ENCODE measurements at places on chromosomes 1 and 21.

DNA sequence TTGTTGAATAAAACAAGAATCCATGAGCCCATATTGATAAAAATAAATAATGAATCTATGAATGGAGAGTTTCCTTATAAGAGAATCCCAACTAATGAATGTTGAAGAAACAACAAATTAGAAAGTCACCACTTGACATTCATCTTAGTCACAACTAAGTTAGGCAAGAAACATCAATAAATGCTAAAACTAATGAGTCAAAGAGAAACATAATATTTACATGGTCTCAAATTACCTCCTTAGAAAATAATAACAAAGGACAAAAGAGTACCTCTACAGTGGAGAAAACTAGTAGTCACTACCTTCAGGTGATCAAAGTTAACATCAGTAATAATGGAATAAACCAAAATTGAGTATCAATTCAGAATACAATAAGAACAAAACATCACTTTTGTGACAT lies 93.5 kb downstream of the AKT3 start:
- DNase-seq, result no peak

GRCh38 chr1:36225283-36225899 lies 1.1 kb downstream of the THRAP3 start:
- no peak for DNase-seq

DNA sequence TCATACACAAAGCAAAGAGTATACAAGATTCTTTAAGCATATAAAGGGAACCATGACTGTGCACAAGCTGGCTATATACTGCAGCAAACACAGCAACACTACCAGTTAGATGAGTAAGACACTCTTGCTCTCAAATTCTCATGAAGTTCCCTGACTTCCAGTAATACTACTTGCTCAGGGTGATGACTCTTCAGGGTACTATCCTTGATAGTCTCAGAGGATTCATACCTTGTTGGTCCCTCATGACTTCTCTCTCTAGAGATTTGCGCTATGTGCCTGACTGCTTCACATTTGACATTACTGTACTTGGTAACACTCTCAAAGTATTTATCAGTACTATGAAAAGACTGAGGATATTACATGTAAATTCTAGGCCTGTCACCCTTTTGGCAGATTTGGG lies 159.8 kb upstream of the ZRANB2 start:
- DNase-seq, result no peak

DNA sequence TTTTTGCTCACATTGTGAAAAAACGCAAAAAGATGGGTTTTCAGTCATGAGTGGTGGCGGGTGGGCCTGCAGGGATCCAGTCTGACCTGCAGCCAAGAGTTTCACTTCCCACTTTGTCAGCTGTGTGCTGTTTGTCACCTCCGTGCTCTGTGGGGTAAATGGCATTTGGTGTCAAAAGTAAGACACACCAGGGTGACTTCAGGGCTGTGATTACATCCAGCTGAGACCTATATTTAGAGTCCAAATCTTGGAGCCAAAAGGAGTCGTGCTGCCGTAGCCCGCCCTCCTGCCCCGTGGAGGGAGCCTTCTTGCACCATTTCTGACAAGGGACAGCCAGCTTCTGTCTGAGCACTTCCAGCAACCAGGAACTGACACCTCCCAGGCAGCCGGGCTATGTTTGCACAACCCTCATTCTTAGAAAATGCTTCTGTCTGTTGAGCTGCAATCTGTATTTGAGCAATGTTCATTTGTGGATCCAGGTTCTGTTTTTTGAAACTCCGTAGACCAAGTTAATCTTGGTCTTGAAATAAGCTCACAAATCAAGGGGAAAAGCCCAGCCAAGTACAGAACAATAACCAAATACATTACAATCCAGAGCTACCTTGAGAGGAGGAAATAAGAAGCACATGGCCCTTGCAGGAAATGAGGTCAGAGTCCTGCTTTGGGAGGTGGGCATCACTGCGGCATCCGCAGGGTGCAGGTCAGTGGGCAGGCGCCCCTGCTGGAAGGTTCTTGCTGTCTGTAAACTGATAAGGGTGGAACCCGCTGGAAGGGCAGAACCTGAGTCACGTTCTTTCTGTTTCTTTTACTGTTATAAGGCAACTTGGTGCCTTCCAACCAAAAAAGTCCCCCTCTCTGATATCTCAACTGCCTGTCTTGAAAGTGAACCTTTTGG lies 14.4 kb downstream of the ABCG1 start:
- peak; percentile 93 for DNase-seq

GRCh38 chr1:29639741-29640427 lies 403.6 kb downstream of the PTPRU start:
- no peak for DNase-seq

GRCh38 chr1:77976433-77977076 lies 2.3 kb downstream of the FUBP1 start:
- peak; percentile 26 for DNase-seq

- no peak for DNase-seq
Observed at GRCh38 chr1:20725189-20726117, 7.0 kb downstream of the SH2D5 start.

DNA sequence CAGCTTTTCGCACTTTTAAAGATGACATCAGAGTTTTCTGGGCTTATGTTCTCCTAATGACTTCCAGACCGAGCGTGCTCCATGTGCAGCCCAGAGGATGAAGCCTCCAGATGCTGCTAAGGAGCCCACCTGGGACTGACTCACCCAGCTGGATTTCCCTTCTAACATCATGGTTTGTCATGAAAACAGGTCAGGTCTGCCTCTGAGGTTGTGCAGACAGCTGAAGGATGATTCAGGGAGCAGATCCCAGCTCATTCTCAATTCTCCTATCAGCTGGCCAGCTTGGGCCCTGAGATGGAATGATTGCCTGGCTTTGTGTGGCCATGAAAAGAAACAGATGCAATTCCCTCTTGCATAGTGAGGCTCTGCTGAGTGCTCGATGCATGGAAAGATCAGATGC lies 123.9 kb upstream of the DUSP10 start:
- no peak for DNase-seq

DNA sequence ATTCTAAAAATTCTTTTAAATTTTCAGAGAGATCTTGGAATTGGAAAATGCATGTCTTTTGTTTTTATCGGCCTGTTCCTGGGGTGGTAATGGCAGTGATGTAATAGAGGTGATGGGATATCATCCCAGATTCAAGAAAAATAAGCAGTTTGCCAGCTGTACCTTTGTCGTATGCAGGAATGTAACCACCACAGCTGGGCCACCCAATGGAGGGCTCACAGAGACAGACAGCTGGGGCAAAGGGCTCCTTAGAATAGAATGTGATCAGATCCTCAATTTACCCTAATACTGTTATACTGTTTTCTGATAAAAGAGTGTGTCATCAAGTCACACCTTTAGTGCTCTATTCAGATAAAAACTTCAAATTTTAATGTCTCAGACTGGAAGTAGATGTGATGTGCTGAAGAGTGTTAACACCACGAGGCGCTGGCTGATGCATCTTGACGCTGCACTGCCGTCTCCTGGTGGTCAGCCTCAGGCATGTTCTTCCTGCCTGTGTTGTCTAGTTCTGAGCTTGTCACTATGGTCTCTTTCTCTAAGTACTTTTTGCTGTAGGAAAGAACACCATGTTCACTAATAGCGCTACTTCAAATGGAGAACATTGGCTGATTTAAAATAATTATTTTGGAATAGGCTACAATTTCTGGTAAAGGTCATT lies 78.8 kb downstream of the C1orf21 start:
- DNase-seq, result no peak

GRCh38 chr1:24175033-24175755 lies 11.9 kb downstream of the IFNLR1 start:
- no peak for DNase-seq

DNA sequence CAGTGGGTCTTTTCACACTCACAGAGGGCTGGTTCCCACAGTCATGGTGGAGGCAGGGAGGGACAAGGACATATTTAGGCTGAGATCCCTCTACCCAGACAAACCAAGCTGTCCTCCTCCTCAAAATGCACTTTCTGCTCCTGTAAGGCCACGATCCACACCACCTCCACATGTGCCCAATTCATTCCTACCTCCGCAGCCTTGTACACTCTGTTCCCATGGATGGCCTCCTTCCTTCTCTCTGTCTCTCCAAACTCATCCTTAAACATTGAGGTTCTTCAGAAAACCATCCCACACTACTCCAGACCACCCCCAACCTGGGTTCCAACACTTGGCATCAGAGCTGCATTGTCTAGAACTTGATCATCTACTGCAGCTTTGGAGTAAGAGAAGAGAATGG lies 404.3 kb upstream of the BEND5 start:
- DNase-seq, result no peak

- DNase-seq, result no peak
Observed at GRCh38 chr1:85584264-85584781, 3.8 kb downstream of the CCN1 start.

- no peak for DNase-seq
Observed at GRCh38 chr1:194300340-194300739, 1113.9 kb upstream of the B3GALT2 start.

DNA sequence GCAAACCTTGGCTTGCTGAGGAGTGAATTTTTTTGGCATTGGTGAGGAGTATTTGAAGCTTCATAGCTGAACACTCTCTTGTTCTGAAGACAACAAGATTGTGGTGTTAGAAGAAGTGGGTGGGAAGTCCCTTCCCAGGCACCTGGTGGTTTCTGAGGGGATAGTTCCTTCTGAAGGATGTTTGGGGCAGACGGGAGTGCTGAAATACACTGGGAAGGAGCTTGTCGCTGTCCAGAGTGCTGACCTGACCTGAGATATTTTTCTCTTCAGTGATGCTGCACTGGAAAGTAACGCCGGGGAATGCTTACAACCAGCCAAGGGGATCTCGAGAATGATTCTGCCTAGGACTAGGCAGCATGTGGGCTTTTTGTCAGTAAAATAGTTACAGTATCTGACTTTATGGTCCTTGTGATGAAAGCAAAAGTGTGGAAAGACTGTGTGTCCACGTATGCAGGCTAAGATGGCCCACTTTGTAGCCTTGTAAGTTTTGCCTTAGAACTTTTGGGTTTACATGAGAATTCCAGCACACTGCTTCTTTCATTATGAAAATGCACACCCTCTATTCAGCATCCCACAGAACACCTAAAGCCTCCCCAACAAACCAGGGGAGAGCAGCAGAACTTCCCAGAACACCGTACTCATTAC lies 33.1 kb upstream of the NFASC start:
- DNase-seq, result peak; percentile 56

GRCh38 chr1:79037085-79037484 lies 30.6 kb upstream of the ADGRL4 start:
- DNase-seq, result no peak

DNA sequence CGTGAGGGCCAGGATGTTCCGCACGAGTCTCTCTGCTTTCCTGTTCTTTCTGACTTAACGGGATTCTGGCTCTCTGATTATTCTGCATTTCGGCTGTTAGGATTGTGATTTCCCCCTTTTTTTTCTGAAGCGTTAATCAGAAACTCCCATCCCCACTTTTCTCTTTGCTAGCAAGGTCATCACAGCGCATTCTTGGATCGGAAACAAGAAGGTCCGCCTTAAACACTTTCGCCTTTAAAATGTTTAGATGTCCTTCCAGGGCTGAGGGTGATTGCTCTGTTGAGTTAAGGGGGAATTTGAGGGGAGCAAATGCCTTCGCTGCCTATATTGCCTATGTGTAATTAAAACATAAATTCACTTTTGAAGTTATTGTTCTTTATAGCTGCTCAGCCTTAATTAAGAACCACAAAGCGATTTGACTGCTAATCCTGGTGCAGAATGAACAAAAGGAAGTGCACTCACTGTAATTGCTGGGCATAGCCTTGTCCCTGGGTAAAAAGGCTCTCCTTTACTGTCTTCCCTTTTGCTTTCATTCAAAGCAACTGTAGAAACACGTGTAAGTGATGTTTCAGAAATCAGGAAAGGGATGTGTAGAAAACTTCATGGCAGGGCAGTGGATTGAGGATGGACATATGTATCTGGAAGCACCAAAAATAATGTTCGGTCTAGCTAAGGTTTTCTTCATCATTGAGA lies 1.2 kb downstream of the LAMC1 start:
- DNase-seq, result no peak

DNA sequence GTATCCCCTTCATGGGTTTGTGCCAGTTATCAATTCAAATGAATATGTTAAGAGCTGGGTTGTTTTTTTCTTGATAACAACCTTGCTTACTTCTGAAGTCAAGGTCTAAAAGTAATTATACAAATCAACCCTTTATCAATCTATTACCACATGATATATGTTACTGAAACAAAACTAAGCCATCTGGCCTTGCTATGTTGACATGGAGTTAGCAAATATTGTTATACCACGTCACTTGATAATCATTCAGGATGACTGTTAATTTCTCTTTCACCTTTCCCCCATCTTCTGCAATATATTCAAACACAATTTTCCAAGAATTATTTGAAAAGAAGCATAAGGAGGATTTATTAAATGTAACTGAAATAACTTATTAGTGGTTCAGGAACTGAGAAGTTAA lies 72.6 kb downstream of the DTL start:
- no peak for DNase-seq

DNA sequence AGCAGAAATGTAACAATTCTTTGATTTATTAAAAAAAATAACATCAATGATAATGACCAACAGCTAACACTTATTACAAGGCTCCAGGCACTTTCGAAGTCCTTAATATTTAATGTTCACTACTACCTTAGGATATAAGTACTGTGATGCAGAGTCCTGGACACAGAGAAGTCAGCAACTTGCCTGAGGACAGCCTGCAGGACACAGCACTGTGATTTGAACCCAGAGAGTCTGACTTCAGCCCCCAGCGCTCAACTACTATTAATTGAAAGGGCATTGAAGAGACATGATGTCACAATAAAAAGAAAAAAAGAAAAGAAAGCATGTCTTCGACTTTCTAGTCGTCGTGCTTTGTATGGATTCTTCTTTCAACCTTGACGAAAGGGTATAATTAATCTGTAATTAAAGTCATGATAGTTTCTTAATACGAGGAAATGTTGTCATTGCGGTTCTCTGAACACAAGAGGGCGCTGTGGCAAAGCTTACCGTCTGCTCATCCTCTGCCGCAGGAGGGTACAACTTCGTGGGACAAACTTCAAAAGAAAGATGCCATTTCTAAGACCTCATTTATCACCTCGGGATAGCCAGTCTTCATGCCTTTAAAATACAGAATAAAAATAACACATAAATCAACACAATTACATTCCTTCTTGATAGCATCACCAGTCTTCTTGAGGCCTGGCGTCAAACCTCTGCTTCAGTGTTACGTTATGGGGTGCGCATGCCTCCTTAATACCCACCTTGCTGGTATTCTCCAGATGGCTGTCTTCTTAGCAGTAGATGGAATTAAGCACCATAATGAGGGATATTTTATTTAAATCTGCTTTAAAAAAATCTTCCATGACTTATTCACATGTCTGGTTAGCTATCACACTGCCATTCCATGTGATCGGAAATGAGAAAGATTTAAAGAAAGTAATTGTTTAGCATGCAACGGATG lies 240.1 kb downstream of the DISC1 start:
- DNase-seq, result peak; percentile 77

GRCh38 chr1:215210167-215210566 lies 127.6 kb downstream of the KCNK2 start:
- DNase-seq, result no peak

DNA sequence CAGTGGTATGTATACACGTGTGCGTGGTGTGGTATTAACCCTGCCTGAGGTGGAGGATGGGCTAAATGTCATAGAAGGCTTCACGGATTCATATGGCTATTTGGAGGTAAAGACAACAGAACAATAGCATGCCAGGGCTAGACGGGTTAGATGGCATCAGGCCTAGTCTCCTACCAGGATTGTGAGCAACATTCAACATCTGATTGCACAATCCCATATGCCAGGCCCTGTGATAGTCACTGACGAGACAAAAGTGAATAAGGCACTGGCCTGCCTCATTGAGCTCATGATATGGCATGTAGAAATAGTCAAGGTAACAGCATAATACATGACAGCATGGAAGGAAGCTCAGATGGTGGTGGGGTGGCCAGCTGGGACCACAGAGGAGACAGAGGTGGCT lies 167.1 kb upstream of the BEND5 start:
- no peak for DNase-seq

Measured in activated CD4-positive, alpha-beta T cell treated with anti-CD3 and anti-CD28 coated beads for 36 hours (primary cell).